Progenitor cell of endocrine pancreas (in vitro differentiated cells): ENCODE measurements at places on chromosomes 4 and X. TPM values are rescaled to one million over a fixed set of nuclear protein-coding genes. Genes with fewer than 3 reads are reported as not detected.

DNA sequence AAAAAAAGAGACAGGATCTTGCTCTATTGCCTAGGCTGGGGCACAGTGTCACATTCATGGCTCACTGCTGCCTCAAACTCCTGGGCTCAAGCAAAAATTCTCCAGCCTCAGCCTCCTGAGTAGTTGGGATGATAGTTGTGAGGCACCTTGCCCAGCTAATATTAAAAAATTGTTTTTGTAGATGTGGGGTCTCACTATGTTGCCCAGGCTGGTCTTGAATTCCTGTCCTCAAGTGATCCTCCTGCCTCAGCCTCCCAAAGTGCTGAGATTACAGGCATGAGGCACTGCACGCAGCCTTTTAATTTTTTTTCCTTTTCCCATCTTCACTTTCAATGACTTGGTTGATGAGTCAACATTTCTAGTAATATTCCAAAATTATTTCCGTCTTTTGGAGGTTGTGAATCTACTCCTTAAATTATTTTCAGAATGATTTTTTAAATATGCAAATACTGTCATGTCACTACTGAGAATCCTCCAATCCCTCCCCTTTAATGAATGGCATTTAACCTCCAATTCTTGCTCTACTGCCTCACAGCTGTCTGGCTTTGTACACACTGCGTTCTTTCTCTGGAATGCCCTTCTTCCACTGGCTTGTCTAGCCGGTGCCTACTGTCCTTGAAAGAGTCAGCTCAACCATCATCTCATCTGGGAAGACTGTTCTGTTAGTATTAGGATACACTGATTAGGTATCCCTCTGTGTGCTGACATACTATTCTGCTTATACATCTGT is 27.5 kb upstream of the DCTD start:
- DNase-seq, result no peak

GRCh38 chr4:65023883-65024670 is 614.8 kb upstream of the TECRL start:
- no peak for DNase-seq

- no peak for DNase-seq
Measured at GRCh38 chr4:169225058-169225751, 45.6 kb downstream of the SH3RF1 start.

- DNase-seq, result no peak
Measured at GRCh38 chrX:18945483-18945882, 38.4 kb downstream of the PHKA2 start.

DNA sequence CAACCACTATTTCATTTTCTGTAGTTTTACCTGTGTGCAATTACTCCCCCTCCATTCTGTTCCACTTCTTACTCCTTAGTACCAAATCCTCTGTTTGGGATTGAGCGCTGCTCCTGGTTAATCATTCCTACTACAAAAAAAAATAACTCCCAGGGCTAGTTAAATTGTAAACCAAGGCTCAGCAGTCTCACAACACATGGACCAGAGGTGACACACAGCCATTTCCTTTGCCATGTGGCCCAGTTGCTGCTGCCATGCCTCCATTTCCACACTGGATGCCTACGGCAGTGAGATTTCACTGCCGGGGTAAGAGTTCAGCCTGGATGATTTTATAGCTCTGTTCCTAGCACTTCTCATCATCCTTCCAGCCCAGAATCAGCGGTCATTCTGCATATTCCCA is 107.2 kb downstream of the AKAP4 start:
- DNase-seq, result no peak

- DNase-seq, result no peak
Measured at GRCh38 chrX:154727871-154728270, 23.0 kb downstream of the GAB3 start.

DNA sequence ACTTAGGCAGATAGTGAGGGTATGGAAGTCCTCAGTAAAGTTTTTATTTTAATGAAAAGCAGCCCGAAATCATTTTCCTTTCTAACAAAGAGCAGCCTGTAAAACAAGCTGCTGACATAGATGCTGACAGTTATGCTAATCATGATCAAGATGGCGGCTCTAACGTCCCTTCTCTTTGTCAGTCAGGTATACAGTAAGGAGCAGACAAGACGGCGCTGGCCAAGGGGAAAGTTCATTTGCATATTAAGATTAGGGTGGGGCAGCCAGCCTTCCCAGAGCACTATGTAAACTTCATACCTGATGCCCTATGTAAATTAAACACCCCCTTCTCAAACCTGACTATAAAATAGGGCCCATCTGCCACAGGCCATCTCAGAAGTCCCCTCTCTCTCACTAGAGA is 76.9 kb downstream of the MAGEB10 start:
- DNase-seq, result no peak

DNA sequence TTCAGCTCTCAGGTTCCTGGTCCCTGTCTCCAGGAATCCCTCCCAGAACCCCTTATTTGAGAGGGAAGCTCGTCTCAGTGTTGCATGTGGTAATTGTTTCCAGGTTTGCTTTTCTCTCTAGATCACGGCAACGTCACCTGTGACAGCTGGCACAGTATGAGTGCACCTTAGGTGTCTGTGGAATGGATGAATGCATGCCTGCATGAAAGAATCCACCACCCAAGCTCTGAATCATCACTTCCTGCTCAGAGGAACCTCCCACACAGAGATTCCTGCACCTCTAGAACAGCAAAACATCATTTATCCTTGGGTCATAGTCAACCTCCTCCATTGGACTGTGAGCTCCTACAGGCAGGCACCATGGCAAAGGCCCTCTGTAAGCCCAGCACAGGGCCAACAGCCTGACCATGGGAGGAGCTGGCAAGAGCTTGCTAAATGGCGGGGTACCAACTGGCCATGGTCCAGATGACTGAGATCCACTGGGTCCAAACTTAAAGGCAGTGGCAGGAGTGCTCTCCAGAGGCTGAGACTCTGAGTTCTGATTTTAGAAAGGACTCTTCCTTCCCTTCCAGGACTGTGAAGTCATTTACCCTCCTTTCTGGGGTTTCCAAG is 116.2 kb downstream of the SLC2A9 start:
- no peak for DNase-seq

DNA sequence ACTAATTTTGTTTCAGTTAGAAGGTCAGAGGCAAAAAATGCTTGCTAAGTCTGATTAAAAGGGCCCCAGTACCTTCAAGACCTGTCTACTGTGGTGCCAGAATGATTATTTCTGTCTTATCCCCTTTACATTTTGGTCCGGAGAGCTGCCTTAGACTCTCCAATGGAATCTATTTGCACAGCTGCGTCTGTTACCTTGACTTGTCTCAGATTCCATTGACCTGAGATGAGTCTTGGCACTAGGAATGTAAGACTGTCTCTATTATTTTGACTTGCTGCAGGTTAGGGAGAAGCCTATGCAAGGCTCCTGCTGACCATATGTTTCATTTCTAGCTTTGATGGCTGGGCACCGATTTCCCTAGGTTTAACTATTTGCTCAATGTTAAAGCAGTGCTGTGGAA is 457.6 kb downstream of the KCTD8 start:
- no peak for DNase-seq

DNA sequence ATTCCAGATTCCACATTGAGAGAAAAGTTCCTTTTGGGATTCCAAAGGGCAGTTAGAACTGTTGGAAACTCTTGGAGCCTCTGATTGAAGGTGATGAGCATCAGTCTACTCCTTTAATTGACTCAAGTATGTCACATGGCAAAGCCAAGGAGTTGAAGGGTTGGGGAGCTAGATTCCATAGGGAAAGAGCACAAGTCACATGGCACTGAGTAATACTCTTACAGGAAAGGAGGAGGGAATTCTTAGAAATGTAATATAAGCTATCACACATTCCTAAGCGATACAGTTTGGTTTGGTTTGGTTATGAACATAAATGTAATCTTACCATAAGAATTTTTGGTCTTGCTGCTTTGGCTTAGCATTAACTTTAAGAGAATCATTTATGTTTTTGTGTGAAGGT is 15.7 kb downstream of the SPCS3 start:
- no peak for DNase-seq

- DNase-seq, result no peak
Measured at GRCh38 chr4:186606591-186606992, 51.2 kb upstream of the MTNR1A start.

- DNase-seq, result no peak
Measured at GRCh38 chr4:46946919-46947536, 38.0 kb upstream of the COX7B2 start.

GRCh38 chr4:38123555-38123954 is 163.4 kb downstream of the PTTG2 start:
- DNase-seq, result no peak

- DNase-seq, result no peak
Measured at GRCh38 chr4:76931087-76931486, 18.5 kb upstream of the SEPTIN11 start.

DNA sequence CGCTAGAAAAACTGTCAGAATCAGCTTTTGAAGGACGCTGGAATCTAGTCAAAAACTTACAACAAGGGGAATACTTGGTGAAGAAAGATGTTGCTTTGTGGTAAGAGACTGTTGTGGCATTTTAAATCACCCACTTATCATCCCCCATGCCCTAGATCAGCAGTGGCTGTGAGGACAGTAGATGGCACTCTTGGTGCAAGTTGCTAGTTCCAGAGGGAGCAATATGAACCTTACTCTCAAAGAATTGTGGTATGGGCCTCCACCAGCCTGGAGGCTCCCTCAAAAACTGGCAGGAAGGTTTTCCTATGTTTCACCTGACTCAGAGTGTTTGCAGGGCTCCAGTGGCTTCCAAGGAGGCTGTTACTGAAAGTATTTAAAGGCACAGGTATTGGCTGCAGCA is 37.7 kb upstream of the SLC16A2 start:
- no peak for DNase-seq

- DNase-seq, result no peak
Measured at GRCh38 chrX:71636438-71637252, 18.3 kb upstream of the CXCR3 start.

DNA sequence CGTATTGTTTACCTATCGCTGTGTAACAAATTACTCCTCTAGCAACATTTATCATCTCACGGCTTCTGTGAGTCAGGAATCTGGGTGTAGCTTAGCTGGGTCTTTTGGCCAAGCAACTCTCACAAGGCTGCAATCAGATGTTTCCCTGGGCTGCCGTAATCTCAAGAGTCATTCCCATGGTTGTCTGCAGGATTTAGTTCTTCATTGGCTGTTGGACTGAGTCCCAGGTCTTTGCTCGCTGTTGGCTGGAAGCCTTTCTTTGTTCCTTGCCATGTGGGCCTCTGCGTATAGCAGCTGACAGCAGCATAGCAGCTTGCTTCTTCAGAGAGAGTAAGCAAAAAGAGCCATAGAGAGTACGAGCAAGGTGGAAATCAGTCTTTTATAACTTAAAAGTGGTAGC is 16.8 kb downstream of the POLR2B start:
- no peak for DNase-seq

DNA sequence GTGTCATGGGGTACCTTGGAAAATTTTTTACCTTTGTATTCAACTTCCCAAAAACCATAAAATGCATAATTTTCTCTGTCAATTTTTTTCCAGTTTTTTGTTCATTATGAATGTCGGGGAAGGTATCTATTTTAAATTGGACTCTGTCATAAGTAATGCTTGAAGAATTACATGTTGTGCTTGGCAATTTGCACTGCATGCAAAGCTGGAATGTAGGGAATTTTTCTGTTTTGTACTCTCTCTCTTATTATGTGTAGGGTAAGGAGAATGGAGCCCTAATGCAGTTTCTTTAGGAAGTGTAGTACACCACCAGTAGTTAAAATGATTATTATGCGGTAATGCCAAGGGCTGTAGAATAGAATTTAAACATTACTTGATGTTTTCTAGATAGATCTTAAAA is 137.7 kb upstream of the LIMCH1 start:
- DNase-seq, result no peak

DNA sequence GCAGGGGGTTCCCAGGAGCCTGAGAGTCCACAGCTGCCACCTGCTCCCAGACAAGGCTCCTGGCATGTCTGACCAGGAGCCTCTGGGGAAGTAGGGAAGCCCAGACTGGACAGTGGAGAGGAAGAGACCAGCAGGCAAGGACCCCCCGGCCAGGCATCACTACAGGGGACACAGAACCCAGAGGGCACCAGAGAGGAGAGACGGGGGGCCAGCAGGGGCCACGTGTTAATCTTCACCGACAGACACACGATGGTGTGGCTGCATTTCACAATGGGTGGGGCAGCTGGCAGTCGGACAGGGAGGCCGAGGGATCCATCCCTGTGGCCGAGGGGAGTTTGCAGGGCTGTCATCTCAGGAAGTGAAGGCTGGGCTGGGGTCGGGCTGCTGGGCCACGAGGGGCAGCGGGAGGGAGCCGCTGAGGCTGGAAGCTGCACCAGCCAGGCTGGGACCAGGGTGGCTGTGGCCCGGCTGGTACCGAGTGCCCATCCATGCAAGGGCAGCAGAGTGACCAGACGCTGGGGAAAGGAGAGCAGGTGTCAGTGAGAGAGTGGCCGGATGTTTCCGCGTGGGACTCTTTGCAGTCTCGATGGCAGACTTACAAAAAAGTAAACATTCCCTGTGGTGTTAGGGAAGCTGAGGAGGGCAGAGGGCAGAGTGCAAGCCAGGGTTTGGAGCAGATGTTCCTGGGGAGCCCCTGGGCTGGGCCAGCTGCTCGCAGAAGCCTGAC is 4.7 kb downstream of the PDE6B start:
- no peak for DNase-seq

DNA sequence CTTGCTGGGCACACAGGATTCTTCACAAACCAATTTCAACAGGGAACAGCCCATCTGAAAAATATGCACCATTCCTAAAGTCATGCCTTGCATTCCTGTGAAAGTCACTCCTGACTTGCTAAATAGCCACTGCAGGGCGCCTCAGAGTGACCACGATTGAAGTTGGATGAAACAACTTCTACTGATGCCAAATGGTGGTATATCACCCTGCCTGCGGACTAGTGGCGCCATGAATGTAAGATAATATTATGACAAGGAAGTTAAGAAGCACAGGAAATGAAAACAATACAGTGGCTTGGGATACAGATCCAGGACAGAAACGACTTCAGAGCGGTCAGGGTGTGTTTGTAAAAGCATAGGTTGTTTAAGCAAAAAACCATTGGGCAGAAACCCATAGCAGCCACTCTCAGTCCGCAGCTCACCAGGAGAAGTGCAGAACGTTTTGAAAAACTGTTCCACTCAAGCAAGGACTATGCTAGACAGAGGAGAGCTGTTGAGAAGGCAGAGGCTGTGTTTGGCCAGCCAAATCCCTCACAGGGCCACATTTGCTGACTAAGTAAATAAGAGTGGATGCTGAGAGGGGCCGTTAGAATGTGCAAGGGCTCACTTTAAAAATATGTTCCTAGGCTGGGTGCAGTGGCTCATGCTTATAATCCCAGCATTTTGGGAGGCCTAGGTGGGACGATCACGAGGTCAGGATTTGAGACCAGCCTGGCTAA is 250.4 kb downstream of the PTTG2 start:
- DNase-seq, result no peak

The NAA11 gene
- total RNA-seq, result not detected in 2 replicates

The SLC26A1 gene
- 2.6 and 3.3 TPM in 2 replicates for total RNA-seq

The TKTL2 gene
- total RNA-seq, result not detected in 2 replicates

The PDGFC gene
- total RNA-seq, result 42.2 and 42.5 TPM in 2 replicates

The ABCG2 gene
- total RNA-seq, result 2.3 and 2.6 TPM in 2 replicates

The SPATA18 gene
- 7.4 and 8.5 TPM in 2 replicates for total RNA-seq

The CENPVL3 gene
- total RNA-seq, result 4.6 and 5.4 TPM in 2 replicates

The GLRA3 gene
- total RNA-seq, result 0.07 and 0.10 TPM in 2 replicates

The PYURF gene
- 47.2 and 48.4 TPM in 2 replicates for total RNA-seq

The NCAPG gene
- total RNA-seq, result 17.9 and 22.0 TPM in 2 replicates

The MTMR8 gene
- total RNA-seq, result 4.8 and 6.0 TPM in 2 replicates

The PARM1 gene
- total RNA-seq, result 6.4 and 7.4 TPM in 2 replicates

The RAB39B gene
- 4.6 and 4.8 TPM in 2 replicates for total RNA-seq

The BST1 gene
- total RNA-seq, result 0.38 TPM in 1 of 2 replicates, not detected in the other

The CYTL1 gene
- total RNA-seq, result 1.2 TPM in 2 replicates
